Skin of body (tissue), 3 donors: ENCODE measurements at places on chromosomes 6 and 20.

DNA sequence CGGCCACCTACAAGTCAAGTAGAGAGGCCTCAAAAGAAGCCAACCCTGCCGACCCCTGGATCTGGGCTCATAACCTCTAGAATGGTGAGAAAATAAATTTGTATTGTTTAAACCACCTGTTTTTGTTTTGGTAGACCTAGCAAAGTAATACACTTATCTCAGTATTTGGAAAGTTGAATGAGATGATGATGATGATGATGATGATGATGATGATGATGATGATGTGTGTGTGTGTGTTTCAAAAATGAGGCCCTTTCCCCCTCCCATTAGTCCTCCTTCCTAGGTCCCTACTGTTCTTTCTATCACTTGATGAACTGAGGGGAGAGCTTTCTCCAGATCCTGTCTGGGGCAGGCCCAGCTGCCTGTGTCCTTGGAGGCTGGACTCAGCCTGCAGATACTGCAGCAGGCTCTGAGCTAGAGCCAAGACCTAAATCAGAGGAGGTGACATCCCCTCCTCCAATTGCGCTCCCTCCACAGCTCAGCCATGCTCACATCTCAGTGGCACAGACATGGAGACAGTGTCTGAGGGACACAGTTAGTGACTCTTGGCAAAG, 120.1 kb downstream of the LRFN2 start:
- DNase-seq: no peak

DNA sequence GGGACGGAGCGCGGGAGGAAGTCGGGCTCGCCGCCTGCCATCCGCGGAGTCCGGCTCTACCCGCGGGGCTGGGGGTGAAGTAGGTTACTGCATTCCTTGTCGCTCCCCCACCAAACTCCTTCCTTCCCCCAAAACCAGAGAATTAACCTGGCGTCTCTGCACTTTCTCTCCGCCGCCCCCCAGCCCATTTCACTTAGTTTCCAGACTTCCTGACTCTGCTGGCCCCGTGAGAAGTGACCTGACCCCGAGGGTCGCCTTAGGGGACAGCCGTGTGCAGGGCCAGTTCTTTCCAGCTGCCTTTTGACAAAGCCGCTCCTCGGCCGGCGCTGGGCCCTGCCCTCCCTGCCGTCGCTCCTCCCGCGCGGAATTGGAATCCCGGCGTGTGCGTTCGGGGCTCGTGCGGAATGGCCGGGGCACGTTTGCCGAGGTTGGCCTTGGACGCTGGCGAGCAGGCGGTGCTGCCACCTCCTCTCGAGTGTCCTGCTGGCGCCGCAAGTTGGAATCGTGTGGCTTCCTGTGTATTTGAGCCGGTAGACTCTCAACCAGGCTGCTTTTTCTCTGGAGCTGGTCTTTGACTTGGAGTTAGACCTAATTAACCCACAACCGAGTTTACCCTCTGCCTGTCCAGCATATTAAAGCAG, 650 bp downstream of the DCBLD1 start:
- no peak for DNase-seq

GRCh38 chr20:57450419-57450818, 59.2 kb downstream of the RBM38 start:
- no peak for DNase-seq

DNA sequence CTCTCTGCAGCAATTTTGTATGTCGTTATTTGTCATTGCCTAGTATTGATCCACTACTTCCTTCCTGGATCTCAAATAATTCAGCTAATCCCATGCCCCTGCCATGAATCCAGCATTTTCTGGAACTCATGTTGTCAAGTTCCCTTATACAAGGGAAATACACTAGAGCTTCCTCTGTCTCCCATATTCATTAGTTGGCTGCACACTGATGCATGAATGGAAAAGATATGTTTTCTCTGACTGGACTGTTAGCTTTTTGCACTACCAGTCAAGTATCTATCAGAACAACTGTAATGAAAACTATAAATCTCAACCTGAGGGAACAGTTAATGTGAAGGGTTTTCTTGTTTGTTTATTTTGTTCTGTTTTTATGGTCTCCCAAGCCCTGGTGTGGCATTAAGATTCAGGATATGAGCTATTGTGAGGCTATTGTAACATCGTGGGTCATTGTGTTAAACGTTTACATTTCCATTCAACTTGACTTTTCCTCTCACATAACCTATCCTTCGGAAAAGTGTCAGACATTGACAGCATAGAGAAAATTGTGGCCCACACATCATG, 102.5 kb upstream of the FAM8A1 start:
- DNase-seq: no peak

GRCh38 chr20:16078172-16078898, 494.9 kb downstream of the KIF16B start:
- no peak for DNase-seq

GRCh38 chr6:139960671-139961070, 586.2 kb upstream of the CITED2 start:
- DNase-seq: no peak

DNA sequence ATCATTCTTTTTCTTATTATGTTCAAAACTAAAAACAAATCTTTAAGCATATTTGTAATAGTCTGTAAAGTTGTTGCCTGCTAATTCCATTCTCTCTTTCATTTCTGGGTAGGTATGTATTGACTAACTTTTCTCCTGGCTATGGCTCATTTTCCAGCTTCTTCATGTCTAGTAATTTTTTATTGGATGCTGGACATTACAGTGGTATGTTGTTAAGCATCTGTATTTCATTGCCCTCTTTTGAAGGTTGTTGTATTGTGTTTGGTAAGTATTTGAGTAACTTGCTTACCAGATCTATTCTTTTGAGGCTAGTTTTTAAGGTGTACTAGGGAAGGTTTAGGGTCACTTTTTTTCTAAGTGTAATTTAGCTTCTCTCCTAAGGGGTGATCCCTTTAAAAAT, 230.9 kb downstream of the TTLL2 start:
- no peak for DNase-seq

DNA sequence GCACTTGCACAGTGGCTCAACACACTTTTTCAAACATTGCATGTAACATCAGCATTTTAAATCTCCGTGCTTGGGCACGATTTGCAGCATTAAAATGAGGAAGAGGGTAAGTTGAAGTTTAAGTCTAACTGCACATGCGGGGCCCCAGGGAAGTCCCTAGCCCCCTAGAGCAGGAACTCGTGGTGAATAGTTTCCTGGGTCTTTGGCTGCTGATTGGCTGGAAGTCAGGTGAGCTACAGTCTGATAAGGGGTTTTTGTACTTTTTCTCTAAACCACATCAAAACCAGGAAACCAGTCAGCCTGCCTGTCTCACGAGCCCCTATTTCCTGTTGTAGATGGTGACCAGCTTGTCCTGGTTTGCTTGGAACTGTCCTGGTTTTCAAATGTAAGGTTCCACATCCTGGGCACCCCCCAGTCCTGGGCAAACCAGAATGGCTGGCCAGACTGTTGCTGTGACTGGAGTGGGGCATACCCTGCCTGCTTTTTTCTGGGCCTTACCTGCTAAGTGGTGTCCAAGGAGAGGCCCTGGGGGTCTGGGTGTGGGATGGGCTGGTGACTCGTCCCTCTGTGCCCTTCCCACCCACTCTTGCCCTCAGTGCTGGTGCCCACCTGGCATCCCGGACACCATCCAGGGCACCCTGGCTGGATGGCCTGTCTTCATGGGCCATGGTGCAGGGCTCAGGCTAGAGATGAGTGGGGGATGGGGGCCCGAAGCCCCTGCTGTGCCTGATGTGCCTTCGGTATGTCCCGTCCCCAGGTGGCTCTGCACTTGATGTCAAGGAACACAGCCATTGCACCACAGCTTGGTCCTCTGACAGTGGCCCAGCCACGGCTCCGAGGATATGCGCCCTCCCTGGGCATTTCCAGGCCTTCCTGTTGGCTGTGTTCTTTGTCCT, 31.8 kb downstream of the SUN5 start:
- DNase-seq: no peak

DNA sequence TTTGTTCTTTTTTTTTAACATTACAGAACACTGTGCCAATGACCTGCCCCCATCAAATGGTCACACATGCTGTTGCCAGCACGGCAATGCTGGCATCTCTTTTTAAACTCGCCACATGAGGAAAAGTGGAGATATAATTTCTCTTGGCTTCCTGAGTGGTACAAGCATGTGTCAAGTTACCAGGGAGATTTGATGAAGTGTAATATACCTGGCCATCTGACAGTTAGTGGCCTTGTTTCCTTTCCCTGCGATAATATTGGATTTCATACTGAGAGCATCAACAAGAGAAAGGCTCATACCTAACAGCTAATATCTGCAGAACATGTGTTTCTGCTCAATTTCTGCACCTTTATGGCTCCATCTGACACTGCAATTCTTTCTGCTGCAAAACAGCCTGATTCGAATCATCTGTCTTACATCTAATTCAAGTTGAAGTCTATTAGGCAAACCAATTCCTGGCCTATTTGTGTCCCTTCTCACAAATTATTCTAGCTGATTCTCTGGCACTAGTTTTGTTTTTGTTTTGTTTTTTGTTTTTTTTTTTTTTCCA, 519.5 kb downstream of the PREX1 start:
- no peak for DNase-seq
